Activated CD4-positive, alpha-beta T cell treated with anti-CD3 and anti-CD28 coated beads for 24 hours (primary cell): ENCODE measurements at places on chromosomes 2 and 18.

GRCh38 chr2:34379586-34379985 is 780.5 kb upstream of the FAM98A start:
- DNase-seq: no peak

DNA sequence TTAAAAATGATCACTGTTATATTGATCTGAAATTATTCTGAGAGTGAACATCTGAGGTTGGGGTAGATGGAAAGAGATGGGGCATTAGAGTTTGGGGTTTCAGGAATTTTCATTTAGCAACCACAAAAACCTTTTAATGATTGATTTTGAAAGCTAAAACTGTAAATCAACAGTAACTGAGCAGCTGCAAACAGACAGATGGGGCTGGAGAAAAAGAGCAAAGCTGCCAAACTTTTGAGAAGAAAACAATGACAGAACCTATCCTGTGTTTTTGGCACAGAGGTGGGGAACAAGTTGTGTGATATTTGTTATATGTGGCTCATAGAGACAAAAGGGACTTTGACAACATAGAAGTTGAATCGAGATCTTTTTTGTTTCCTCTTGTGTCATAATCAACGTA is 415.8 kb upstream of the DSEL start:
- no peak for DNase-seq

GRCh38 chr18:76658627-76659026 is 163.6 kb upstream of the ZNF516 start:
- DNase-seq: no peak

DNA sequence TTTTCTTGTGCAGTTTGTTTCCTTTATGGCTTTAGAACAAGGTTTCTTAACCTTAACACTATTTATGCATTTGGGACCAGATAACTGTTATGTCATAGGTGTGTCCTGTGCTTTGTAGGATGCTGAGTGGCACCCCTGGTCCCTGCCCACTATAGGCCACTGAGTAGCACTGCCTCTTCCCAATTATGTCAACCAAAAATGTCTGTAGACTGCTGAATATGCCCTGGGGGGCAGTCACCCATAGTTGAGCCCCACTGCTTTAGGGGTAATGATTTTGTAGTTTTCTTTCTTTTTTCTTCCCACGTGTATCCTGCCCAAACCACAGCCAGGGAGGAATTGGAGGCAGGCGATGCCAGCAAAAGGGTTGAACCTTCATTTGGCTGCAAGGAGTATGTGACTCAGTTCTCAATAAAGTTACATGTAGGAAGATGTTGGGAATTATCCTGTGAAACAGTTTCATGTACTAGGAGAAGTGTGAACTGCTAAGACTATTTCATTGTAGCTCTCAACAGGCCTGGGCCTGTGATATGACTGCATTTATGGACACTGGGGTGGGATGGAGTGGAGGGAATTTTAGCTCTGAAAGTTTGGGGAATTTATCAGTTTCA is 65.7 kb downstream of the FMNL2 start:
- DNase-seq: no peak

DNA sequence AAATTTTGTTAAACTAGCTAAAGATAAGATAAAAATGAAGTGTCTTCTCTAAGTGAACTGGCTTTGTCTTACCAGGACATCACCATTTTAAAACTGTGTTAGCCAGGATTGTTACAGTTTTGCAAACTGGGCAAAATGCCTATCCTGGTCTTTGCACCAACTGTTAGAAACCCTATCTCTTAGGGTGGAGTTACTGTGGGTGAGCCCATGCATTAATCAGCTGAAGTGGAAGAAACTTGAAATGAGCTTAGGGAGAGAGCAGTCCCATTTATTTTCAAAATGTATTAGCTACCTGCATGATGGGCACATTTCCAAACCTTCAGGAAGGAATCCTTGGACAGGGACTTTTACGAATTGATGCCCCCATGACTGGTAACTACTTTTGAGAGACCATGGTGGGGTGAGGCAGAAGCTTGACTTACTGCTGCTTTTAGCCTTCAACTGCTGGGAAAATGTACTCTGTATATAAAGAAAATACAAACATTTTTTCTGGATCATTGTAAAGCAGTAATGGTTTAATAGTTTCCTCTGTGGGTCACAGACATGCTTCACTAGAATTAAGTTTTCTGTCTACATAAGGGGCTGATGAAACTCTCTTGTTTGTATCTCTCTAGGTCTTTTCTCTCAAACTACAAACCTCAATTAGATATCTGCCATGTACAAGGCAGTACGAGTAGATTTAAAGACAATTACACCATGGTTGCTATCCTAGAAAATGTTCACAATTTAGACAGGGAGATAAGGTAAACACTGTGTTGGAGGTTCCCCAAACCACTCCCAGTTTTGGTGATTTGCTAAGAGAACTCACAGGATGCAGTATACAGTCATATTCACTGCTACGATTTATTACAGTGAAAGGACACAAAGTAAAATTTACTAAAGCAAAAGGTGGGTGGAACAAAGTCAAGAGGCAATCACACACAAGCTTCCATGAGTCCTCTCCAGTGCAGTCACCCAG is 321.4 kb upstream of the MMADHC start:
- DNase-seq: no peak

- DNase-seq: no peak
Observed at GRCh38 chr18:48994044-48994651, 43.4 kb upstream of the SMAD7 start.

GRCh38 chr2:170282851-170283250 is 104.9 kb downstream of the MYO3B start:
- no peak for DNase-seq

DNA sequence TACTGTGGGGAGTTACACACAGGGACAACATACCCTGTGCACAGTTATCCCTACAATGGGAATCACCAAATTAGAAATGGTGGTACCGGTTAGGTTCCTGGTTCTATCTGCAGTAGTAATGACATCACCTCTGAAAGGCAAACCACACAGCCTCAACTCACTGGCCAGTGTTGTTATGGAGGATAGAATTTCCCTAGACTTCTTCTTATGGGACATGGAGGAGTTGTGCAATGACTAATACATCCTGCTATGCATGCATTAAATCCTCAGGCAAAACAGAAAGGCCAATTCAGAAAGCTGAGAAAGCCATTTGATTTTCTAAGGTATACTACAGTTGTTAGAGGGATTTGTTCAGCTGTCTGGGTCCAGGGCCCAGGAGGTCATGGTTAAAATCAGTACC is 439.3 kb downstream of the TMX3 start:
- DNase-seq: no peak

DNA sequence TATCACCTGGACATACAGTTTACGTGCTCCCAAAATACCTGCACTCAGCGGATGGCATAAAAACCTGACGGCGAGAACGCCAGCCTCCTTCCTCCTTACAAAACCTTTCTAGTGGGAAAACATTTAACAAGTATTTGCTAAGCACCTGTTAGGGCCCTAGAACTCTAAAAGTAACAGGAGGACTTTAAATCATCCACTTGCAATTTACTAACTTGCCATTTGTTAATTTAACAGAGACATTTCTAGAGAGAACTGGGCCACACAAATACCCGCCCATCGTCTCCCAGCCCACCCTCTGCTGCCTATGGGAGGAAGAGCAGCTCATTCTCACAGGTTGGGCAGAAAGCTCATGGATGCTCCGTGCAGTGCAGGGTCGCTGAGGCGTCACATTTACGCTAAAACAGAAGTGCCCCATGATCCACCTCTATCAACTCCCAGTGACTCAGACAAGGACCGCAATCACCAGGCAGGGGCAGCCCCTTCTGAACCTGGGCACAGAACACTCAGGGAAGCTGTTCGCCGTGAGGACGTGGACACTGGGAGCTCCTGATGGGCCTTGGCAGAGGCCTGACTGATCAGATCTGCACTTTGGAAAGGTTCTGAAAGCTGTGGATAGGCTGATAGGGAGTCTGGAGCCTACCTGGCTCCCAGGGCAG is 106.9 kb downstream of the HDAC4 start:
- DNase-seq: peak; percentile 48

DNA sequence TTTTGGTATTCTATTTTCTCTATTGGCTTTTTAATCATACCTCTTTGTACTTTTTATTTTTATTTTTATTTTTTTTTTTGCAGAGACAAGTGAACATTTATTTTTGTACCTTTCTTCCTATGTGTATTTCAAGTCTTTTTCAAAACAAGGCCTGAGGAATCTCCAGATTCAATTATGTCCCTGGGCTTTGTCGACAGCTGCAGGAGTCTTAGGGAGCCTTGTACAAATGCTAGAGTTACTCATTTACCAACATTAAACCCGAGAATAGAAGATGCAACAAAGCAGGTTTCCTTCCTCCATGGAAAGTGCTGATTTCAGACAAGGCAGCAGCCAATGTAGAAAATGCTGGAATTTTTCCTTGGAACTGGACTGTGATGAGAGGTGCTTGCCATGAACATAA is 242.8 kb downstream of the TNS1 start:
- no peak for DNase-seq

- peak; percentile 36 for DNase-seq
Observed at GRCh38 chr2:190679813-190680591, 31.1 kb downstream of the NAB1 start.

DNA sequence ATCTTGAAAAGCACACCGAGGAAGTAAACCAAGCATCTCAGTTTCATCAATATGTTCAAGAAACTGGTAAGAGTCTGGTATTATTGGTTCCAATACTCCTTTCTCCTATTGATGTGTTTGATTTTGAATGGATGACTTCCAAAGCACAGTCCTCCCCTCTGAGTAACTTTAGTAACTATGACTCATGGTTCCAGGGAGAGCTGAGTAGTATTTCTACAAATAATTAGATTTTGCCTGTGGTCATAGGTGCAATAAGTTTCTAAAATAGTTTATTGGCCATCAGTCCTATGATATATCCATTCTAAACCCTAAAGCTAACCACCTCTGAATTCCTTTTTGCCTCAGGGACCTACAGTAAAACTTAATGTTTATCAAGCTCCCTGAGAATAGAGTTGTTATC is 352.4 kb downstream of the XIRP2 start:
- DNase-seq: no peak

- DNase-seq: no peak
Observed at GRCh38 chr2:131044075-131044756, 49.0 kb downstream of the FAM168B start.

DNA sequence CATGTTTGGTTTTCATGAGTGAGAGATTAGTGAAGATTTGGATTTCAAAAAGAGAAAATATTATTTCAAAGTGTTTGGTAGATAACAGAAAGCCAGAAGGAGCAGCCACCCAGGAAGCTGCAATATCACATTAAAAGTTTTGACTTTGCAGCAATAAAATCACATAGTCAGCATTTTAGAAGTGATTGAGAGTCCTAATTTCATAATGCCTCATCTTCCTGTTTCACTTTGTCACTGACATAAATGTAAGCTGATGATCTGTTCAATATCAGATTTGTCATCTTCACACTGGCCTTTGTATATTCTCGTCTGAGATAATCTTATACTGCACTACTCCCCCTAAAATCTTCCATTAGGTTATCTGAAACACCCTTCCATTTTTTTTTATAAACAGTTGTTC is 690.5 kb downstream of the ADCYAP1 start:
- DNase-seq: no peak

DNA sequence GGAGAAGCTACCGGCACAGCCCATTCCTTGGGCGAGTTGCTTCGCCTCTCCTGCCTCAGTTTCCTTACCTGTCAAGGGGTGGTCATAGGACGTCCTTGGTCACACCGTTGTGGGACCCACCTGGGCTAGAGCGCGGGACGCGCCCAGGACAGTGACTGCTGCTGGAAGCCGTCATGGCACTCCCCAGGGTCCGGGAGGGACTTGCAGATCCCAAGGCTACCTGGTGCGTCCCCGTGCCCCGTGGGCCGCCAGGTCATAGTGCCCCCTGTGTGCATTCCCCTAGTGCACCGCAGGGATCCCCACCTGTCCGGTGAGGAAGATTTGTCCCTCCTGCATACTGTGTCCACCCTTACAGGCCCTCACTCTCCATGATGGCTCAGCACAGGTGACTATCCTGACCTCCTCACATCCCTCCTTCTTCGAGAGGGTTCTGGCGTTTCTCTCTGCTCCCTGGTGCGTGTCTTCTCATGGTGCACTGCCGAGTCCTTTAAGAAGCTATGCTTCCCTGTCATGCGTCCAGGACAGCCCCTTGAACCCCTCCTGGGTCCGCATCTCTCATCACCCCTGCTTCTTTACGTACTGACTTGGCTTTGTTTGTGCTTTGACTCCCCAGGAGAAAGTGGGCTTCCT is 886 bp upstream of the STK25 start:
- DNase-seq: no peak

- no peak for DNase-seq
Observed at GRCh38 chr2:25899404-25899970, 21.2 kb upstream of the ASXL2 start.

DNA sequence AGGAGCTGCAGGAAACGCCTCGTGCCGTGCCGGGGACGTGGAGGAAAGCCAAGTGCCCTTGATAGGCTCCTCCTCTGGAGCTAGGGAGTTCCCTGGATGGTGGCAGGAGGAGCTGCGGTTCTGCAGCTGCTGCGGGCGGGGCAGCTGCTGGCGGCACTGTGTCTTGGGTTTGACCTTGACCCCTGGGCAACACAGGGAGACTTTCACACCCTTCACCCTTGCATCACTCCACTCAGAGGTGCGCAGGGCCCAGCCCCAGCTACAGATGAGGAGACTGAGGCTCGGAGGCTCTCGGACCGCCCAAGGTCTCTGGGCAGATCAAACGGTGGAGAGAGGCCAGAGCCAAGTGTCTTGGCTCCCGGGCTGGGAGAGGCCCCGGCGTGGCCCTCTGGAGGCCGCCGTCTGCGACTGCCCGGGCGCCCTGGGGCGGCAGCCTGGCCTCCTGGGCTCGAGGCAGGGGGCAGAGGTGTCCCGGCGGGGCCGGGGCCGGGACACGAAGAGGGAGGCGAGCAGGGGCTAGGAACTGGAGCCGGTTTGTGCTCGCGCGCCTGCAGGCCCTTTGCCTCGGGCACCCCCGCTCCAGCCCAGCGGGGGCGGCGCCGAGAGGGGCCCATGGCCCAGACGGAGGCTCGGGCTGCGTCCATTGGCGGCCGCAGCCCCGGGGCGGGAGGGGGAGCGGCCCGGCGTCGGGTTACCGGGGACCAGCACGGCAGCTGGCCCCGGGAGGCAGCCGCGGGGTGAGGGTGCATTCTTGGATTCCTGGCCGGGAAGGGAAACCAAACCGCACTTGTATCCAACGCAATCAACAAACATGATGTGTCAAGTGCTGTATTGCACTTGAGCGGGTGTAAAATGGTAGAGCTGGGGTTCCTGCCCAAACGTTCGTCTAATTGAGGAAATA is 129.6 kb upstream of the SLC1A4 start:
- no peak for DNase-seq

- DNase-seq: no peak
Observed at GRCh38 chr2:203756161-203756560, 49.7 kb downstream of the CD28 start.

GRCh38 chr2:216849987-216850386 is 9.9 kb downstream of the TNP1 start:
- DNase-seq: no peak

GRCh38 chr2:79876430-79876829 is 363.6 kb downstream of the CTNNA2 start:
- DNase-seq: no peak

DNA sequence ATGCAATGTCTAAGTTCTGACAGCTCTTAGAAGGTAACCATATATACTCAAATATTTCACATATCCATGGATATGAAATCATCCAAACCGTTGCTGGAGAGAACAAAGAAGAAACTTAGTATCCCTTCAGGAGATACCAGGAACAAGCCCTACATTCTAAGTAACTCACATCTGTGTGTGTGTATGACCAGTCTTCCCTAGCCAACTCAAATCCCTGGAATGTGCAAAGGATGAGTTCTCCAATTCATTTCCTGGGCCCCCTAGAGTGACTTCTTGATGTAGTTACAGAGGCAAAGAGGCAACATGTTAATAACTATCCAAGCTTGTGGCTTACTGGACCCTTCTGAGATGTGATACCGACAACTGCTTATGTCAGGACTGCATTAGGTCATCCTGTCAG is 20.1 kb downstream of the TPGS2 start:
- no peak for DNase-seq
